ENCODE measurements at places on chromosomes 7 and 10.

GRCh38 chr10:77297393-77297739 is 340.2 kb downstream of the KCNMA1 start:
- DNase-seq = no peak

- no peak for DNase-seq
These were observed 40.4 kb downstream of the ASAH2 start for GRCh38 chr10:50210876-50211275.

DNA sequence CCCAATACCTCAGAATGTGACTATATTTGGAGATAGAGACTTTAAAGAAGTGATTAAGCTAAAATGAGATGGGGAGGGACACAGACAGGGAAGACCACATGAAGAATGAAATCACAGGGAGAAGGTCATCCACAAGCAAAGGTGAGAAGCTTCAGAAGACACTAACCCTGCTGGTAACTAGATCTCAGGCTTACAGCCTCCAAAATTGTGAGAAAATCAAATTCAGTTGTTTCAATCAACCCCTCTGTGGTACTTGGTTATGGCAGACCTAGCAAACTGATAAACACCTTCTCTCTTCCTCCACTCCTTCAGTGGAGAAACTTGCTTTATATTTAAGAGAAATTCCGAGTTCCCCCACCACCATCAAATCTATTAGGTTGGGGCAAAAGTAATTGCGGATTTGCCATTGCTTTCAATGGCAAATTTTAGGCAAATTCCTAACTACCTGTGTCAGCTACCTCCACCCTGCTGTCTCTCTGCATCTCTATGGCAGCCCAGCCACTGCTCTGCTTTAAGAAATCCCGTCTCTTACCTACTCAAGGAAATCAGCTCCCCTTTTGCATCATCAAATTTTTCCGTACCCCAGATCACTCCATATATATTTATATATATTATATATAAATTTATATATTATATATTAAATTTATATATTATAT is 38.2 kb downstream of the SEMA3E start:
- no peak for DNase-seq

GRCh38 chr10:6309816-6310215 is 107.1 kb downstream of the PFKFB3 start:
- no peak for DNase-seq

GRCh38 chr7:25026156-25026555 is 46.2 kb upstream of the OSBPL3 start:
- DNase-seq = no peak

DNA sequence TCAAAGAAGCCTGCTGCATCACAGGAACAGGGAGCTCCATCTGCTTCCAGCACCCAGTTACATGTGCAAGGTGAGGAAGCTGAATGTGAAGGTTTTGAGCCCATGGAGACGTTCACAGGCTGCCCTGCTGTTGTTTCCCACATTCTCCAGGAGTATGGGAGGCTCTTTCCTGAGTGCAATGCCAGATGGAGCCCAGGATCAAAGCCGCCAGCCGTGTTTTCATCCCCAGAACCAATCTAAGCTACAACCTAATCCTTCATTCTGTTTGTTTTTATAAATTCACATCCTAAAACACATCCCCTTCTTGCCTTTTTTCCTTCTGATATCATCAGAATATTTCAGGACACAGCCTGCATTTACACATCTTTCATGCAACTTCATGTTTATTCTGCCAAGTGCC is 98.9 kb upstream of the PRR15 start:
- no peak for DNase-seq

DNA sequence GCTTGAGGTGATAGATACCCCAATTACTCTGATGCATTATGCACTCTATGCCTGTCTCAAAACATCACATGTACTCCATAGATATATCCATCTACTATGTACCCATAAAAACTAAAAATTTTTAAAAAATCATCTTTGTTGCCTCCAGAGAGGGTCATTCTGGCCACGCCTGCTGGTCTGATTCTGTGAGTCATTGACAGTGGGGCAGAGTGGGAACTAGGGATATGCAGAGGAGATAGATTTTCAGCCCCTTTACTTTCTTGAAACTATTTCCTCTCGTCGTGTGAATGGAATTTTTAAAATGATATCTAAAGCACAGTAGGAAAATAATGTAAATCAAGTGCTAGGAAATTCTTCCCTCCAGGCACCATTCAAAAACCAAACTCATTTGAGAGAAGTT is 715.0 kb upstream of the NRP1 start:
- no peak for DNase-seq
